ENCODE measurements at places on chromosomes 3 and 15.

DNA sequence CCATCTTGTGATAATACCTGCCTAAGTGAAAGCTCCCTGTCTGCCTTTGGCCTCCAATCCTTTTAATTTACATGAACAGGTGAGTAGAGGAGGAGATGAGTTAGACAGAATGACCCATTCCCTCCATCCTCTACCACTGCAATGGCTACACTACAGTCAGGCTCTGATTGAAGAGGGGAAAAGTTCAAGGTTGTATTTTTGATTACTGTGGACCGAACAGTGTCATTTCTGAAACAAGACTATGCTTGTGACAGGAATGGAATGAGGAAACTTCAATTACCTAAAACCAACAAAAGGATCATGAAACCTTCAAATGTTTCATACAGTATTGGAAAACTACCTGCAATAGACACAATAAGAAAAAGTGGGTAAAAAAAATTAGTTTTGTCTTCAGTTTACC, 85.5 kb upstream of the GBE1 start:
- DNase-seq, result no peak

GRCh38 chr3:169387751-169388696, 275.5 kb downstream of the MECOM start:
- DNase-seq, result no peak

DNA sequence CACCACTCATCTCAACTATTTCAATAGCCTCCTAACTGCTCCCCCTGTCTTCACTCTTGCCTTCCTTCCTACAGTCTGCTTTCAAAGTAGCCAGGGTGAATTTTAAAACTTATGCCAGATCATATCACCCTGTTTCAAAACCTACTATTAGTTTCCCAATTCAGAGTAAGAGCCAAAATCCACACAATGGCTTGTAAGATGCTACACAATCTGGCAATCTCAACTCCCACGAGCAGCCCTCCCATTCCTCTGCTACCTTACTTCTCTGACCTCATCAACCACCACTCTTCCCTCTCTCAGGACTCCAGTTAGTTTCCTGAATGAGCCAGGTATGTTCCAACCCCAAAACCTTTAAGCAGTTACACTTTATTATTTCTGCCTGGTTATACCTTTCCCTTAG, 62.5 kb downstream of the VPS13C start:
- DNase-seq, result no peak

DNA sequence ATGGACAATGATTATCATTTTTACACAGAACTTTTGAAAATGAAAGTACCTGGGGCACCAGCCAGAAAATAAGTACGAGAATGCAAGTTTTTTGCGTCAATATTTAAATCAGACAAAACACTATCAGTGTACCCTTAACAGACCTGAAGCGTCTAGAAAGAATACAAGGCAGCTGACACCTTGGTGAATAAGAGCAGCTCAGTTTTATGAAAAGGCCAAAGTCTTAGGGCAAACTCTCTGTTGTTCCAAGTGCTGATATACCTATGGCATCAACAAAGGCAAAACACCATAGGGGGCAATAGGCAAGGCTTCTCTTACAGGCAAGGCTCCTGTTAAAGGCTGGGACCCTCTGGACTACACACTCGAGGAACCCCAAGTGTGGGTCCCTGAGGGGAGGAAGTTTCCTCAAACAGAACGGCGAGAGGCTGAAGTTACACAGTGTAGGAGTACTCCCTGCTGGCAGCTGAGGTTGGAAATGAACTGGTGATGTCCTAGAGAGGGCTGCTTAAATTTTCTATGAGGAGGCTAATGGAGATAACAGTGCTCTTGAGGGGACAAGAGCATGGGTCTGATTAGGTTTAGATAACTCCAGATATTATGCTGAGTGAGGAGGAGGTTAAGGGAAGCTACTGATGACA, 291.0 kb downstream of the TIGIT start:
- no peak for DNase-seq

GRCh38 chr15:74611341-74611740, 4.3 kb upstream of the CLK3 start:
- no peak for DNase-seq

DNA sequence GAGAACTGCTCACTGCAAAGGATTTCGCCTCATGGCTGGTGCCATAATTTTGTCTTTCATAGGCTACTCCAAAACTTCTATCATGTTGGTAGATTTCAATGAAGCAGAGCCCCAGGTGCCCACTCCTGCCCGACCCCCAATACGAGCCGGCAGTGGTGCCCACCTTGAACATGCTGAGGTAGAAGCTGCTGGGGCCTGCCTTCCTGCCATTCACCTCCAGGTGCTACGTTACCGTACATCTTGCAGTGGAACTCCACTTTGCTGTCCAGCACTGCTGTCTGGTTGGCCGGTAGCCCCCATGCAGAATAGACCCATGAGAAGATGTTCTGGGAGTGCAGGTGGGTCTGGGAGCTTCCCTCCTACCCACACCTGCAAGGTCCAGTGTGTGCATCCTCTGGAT, 502.8 kb upstream of the TBL1XR1 start:
- DNase-seq, result no peak

- no peak for DNase-seq
Observed at GRCh38 chr3:62167566-62168262, 205.6 kb downstream of the FEZF2 start.

GRCh38 chr3:117743993-117744392, 1034.4 kb downstream of the TUSC7 start:
- no peak for DNase-seq

GRCh38 chr3:141328286-141329166, 39.8 kb upstream of the ZBTB38 start:
- no peak for DNase-seq

- DNase-seq, result no peak
Observed at GRCh38 chr15:38620851-38621594, 56.4 kb upstream of the RASGRP1 start.

All from foreskin keratinocyte (primary cell).